ENCODE measurements at places on chromosomes 12 and 14.

- no peak for DNase-seq
Measured at GRCh38 chr14:21711360-21711961, 37.8 kb upstream of the OR4E1 start.

DNA sequence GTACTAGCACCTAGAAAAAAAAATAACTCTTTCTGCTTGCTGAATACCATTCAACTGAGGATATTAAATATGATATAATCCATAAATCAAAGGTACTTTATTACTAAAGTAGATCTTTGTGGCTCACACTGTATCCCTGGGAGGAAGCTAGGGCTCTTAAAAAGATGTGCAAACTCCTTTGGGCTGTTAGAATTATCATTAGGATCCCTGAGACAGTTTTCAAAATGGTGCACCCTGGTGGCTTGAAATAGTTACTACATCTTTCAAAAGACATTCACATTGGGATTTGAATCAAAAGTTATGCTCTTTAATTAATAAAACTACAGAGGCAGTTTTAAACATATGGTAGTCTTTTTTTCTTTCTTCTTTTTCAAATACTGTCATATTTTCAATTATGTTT is 228.5 kb upstream of the G2E3 start:
- DNase-seq: no peak

DNA sequence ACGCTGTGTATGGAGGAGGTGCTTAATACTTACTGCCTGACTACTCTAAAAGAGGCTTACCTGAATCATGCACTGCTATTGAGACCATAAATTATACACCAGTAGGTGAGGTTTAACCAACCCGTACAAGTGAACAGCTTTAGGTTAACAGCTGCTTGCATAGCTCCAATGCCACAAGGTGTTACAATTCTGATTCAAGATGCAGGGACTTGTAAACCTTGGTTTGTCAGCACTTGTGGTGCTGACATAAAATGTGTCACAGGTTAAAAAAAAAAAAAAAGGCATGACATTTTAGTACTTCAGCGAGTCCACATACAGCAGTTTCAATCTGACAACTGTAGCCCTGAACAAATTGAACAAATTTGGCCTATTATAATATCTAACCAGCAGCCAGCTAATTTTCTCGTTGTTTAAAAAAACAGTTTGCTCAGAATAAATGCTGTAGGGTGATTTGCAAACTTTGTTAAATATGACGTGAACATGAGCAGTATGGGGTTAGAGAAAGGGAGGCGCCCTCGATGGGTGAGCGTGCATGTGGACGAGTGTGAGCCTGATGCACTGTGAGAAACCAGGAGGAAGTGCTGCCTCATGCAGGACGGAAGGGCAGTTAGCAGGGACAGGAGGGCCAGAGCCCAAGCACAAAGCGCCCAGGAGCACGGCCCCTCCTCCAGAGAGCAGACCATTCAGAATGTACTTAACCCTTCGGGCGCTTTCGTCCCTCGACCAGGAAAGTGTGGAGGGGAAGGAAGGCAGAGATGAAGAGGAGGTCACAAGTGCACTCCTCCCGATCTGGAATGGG is 44.7 kb downstream of the TCHP start:
- DNase-seq: no peak

GRCh38 chr14:26589925-26590324 is 7.9 kb downstream of the NOVA1 start:
- DNase-seq: no peak

DNA sequence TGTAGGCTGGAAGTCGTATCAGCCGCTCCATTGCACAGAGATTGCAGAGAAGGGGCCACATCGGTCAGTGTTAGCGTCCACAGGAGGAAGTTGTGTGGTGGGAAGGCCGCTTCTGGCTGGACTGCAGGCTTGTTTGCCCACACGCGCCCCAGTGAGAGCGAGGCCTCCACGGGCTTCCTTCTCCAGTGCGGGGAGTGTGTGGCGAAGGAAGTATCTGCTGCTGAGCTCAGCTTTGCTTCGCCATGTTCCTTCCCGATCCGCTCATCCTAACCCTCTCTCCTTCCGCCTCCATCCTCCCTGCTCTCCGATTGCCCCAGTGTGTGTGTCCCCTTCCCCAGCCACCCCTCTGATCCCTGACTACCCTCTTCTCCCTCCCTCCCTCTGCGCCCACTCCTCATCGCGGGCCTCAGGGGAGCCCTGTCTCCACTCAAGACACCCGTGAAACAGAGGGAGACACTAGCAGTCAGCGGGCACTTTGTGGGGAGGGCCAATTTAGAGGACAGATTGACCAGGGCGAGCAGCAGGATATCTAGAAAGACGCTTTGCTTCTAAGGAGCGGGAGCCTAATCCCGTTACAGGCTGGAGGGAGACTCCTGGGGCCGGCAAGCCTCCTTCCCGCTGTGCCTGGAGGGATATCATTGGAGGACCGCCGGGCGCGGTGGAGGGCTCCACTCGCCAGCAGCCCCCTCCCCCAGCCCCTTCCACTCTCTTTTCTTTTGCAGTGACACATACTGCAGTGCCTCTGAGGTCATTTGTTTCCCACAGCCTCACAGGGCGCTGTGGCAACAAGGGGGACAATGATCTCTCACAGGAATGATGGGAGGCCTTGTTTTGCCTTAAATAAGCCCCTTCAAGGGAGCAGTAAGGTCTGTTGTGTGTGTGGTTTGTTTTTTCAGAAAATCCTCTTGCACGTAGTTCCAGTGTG is 428.8 kb downstream of the ZFP36L1 start:
- no peak for DNase-seq
